ENCODE measurements at places on chromosomes 2 and 18.

- DNase-seq: peak; percentile 17
Observed at GRCh38 chr18:62187543-62188510, 772 bp downstream of the RELCH start.

DNA sequence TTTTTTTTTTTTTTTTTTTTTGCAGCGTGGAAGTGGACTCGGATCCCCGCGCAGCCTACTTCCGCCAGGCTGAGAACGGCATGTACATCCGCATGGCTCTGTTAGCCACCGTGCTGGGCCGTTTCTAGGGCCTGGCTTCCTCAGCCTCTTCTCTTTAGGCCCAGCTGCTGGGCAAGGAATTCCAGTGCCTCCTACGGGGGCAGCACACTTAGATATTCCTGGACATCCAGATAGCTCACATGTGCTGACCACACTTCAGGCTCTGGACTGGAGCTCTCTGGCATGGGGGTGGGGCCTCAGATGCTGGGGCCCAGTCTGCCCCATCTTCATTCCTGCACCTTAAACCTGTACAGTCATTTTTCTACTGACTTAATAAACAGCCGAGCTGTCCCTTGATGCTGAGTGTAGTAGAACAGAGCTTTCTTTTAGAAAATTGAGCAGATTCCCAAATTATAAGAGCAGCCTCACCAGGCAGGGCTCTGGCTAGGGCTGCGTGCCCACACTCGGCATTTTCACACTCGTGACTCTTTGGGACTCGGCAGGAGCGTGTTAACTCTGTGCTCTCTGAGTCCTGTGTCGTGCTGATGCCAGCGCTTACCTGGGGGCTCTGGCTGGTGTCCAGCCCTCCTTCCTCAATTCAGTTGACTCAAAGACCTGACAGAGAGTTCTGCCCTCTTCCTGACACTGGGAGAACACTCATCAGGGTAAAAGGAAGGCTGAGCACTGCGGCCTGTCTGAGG lies 19.3 kb downstream of the SLC30A3 start:
- no peak for DNase-seq

- no peak for DNase-seq
Observed at GRCh38 chr2:201699416-201699815, 972 bp upstream of the MPP4 start.

- DNase-seq: no peak
Observed at GRCh38 chr2:222127660-222128059, 171.1 kb downstream of the PAX3 start.

DNA sequence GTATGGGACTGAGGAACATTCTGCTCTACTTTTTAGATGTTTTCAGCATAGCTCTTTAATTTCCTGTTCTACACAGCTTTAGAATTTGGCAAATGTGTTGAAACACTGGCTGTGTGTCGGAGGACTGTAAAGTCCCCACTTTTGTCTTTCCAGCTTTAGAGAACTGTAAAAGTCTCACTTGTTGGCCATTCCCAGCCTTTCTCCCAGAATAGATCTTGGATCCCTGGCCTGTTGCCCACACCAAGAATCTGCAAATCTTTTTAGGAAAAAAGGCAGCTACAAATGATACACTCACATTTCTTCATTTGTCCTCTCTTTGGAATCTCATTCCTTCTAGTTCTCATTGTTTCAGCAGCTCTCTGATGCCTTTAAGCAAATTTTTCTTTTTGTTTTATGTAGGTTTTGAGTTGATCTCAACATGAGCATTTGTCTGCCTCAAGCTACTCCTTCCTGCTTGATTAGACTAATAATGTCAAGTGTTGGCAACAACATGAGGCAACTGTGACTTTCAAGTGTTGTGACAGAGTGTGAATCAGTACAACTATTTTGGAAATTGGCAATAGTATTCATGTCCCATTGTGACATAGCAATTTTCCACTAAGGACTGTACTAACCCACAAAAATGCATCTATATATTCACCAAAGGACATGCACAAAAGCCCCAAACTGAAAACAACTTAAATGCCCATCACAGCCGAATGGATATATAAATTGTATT lies 610.8 kb downstream of the EPHA4 start:
- no peak for DNase-seq

GRCh38 chr18:21183670-21184069 lies 58.4 kb upstream of the GREB1L start:
- no peak for DNase-seq

GRCh38 chr2:98691303-98691702 lies 39.6 kb downstream of the MGAT4A start:
- no peak for DNase-seq

- no peak for DNase-seq
Observed at GRCh38 chr2:107992069-107992468, 5.7 kb downstream of the SLC5A7 start.

GRCh38 chr2:68937346-68938055 lies 15.2 kb downstream of the GKN2 start:
- DNase-seq: no peak

DNA sequence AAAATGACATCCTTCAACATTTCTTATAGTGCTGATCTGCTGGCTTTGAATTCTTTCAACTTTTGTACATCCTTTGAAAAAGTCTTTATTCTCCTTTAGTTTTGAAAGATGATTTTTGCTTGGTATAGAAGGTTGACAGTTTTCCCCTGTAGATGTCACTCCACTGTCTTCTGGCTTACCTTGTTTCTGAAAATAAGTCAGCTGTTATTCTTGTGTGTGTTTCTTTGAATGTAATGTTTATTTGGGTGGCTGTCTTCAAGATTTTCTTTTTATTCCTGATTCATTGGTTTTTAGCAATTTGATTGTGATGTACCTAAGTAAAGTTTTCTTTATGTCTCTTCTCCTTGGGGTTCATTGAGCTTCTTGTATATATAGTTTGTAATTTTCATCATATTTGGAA lies 47.6 kb downstream of the ACTR3 start:
- no peak for DNase-seq

DNA sequence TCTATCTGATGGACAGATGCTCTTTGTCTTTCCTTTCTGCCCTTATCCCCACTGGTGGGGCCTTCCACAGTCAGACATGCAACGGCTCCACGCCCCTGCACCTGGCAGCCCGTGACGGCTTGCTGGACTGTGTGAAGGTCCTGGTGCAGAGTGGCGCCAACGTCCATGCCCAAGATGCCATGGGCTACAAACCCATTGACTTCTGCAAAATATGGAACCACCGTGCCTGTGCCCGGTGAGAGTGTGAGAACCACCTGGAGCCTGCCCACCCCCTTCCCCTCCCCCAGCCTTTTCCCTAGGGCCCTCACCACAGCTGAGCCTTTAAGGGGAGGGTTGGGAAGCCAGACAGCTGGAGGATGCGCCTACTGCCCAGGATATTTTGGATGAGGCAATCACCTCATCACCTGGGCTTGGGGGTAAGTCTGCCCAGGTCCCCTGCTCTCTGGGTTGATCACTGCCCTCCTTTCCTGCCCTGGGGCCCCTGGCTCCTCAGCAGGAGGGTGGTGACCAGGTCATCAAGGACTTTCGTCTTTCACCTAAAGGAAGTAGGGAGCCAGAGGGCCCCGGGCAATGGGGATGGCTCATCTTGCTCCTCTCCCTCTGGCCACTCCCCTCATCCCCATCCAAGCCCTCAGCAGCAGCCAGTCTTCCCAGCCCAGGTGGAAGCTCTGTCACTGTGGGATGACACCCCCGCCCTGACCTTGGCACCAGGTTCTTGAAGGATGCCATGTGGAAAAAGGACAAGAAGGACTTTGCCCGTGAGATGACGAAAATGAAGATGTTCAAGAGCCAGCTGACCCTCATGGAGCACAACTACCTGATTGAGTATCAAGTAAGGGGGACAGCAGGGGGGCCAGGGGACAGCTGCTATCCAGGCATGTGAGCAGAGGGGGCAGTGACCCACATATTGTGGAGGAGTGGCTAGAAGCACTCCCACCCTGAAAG lies 3.7 kb downstream of the ANKRD53 start:
- no peak for DNase-seq

GRCh38 chr2:218265626-218266025 lies 4.3 kb downstream of the AAMP start:
- DNase-seq: no peak

GRCh38 chr2:143157418-143157817 lies 28.2 kb downstream of the ARHGAP15 start:
- no peak for DNase-seq

DNA sequence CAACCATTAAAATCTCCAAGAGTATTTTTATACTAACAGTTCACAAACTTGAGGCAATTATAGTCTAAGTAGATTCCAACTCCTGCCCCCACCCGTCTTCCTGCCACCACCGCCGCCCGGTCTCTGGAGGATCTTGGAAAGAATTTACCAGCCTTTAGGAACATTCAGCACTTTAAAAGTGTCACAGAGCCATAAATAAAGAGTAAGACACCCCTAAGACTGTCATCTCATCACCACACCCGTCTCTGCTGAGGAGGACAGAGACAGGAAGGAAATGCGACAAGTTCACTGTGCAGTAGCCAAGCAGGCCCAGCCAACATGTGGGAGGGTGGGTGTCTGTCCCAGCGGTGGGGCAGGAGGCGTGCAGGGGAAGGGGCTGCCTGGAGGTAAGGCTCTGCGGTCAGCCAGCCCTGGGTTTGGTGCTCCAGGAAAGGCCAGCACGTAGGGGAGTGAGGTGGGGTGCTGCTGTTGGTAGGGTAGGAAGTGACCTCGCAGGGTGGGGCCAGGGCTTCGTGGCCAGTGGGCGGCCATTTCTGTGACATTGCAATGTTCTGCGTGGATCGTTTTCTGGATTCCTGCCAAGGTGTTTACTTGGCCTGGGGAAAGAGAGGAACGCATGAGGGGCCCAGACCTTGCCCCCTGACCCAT lies 111.6 kb downstream of the FAM210A start:
- DNase-seq: no peak

Data from DMS79 (cell line).